Activated naive CD4-positive, alpha-beta T cell treated with anti-CD3 and anti-CD28 coated beads, Interleukin-2, amount 50 U/mL, for 16 hours (primary cell): ENCODE measurements at places on chromosomes 5 and 9.

- no peak for DNase-seq
These were observed 49.3 kb downstream of the COL15A1 start for GRCh38 chr9:98992885-98993569.

- DNase-seq: no peak
These were observed 34.7 kb upstream of the MYO10 start for GRCh38 chr5:16970826-16971225.

DNA sequence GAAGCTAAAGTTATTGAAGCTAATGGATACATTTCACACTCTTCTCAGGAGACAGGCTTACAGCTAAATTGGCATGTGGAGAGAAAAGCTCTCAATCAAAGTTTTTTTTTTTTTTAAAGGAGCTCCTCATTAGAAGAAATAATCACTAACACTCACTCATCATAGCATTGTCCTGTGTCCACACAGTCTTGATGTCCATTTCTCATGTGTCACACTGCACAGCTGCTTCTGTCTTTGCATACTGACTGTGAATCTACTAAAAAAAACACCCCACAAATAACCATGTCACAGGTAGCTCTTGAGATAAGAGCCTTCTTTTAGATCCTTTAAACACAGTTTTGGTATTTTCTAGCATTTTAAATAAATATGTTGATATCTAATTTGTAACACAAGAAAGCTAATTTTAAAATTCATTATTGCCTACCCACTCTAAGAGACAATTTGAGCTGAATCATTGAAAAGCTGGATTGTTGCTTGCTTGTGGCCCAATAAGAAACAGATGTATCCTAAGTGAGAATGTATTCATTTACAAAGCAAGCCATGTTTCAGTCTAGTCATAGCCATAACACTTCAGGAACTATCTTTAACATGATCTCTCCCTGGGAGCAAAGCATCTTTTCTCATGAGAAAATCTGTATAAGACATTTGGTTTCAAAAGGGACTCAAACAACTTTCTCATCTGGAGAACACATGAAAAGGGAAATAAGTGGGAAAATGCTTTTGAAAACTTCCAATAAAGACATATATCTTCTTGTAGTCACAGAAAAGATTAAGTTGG lies 48.1 kb upstream of the PCSK1 start:
- DNase-seq: no peak

- DNase-seq: no peak
These were observed 59.5 kb upstream of the EQTN start for GRCh38 chr9:27356446-27356845.

DNA sequence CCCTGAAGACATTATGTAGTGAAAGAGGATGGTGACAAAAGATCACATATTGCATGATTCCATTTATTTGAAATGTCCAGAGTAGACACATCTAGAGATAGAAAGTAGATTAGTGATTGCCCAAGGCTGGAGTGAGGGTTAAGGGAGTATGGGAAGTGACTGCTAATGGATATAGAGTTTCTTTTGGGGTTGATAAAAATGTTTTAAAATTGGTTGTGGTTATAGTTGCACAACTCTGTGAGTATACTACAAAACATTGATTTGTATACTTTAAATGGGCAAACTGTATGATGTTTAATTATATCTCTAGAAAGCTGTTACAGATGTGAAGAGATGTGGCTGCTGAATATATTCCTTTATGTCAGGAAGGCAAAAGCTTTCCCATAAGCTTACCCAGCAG lies 202.8 kb downstream of the CCDC171 start:
- DNase-seq: no peak

- DNase-seq: no peak
These were observed 426.4 kb upstream of the MPDZ start for GRCh38 chr9:13705918-13706317.

DNA sequence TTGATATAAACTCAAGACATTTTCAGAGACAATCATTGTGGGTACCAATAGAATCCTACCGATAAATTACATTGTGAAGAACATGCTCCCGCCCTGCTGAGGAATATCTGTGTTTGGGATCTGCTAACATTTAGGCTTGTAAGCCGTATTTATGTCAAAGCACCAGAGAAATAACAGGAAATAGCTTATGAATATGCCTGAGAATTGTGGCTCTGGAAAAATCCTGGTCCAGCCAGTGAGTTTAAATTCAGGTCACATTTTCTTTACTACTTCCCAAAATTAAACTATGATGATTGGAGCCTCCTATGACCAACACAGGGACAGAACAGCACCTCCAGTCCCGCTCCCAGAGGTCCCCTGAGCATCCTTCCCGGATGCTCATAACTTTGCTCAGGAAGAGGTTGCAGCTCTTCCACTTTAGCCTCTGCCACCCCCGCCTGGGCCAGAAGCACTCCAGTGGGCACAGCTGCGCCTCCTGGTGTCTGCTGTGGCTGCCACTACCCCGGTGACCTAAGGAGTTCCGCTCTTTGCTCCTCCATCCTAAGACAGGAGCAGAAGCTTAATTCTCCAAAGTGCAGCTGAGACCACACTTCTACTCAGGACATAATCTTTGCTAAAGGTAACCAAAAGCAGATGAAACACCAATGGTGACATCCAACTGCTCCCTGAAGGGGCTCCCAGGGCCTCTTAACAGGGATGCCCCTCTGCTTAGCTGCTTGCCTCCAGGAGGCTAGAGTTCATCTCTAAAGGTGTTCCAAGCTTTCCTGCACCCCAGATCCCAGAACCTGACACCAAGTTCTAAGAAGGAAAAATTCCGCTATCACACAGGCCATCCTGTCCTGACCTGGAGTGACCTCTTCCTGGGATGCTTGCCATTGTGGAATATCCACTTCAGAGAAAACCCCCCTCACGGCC lies 58.8 kb downstream of the SLC1A1 start:
- DNase-seq: no peak

- no peak for DNase-seq
These were observed 839 bp downstream of the GABRG2 start for GRCh38 chr5:162068412-162068811.
